ENCODE measurements at places on chromosomes 2 and 18.
A peak's percentile ranks its signal among the peaks of the same experiment; 100 is the strongest.

DNA sequence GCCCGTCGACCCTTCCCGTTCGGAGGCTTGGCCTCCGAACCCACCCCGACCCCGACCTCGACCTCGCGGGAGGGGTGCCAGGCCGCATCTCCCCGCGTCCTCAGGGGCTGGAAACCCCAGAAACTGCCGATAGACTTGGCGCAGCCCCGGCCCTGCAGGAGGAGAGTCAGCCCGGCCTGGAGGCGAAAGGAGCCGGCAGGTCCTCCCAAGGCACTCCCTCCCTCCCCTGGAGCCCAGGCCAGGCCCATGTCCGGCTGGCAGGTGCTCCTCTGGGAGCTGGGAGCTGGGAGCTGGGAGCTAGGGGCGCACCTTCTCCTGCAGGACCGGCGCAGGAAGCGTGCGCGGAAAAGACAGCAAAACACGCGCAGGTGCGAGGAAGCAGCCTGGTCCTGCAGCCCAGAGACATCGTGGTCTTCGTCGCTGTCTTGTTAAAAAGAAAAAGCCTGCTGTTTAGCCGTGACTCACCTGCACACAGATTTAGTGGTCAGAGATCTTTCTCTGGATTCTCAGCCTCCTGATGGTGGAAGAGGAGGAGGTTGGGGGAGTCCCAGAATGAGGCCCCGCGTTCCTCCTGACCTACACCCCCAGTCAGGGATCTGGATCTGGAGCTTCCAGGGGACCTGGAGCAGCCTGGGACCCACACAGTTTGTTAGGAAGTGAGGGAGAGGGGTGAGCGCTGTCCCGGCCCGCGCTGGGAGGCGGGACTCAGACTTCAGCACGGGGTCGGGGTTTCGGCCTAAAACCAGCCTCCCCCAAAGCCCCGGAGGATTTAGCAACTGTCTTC is 660 bp upstream of the MBP start:
- DNase-seq = no peak

DNA sequence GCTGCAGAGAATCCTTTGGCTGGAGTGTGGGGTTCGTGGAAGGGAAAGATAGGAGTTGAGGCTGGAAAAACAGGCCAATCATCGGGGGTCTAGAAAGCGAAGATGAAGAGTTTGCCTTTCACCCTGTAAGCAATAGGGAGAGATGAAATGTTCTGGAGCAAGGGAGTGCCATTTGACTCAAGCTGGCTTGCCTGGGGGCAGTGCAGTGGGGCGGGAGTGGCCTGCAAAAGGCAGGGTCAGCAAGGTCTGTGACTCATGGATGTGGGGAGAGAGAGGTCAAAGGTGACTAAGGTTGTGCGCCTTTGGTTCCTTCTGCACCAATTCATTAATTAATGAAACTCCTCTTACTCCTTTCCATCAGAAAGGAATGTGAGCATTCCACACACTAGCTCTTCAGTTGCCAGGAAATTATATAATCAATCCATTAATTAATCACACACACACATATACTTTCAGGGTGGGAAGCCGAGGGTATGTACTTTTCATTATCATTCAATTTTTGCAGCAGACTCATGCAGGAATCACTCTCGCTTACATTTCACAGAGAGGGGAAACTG is 227.6 kb downstream of the MYCN start:
- no peak for DNase-seq

- no peak for DNase-seq
These were observed 2.4 kb downstream of the CASP8 start for GRCh38 chr2:201262718-201263117.

DNA sequence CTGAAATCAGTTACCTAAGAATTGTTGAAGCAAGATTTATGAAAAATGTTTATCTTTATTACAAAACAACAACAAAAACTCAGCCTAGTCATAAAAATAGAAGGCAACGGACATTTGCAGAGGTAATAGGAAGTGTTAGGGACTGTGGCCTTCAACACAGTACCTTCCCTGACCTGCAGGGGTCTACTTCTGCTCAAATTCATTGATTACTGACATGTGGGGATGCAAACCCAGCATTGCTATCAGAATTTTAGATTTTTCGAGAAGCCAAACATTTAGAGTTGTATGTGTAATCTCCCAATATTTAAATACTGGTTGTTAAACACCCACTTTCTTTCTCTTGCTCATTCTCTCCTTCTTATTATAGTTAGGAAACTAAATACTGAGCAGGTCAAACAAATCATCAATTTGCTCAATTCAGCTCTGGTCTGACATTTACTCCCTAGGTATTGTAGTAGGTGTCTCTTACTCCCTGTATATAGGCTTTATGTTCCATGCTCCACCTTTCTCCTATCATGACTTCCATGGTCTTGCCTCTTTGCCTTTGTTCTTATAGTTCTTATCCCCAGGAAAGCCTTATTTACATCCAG is 198.5 kb downstream of the UBE2E3 start:
- peak; percentile 36 for DNase-seq

- no peak for DNase-seq
These were observed 282.0 kb upstream of the REV1 start for GRCh38 chr2:99771681-99772333.

DNA sequence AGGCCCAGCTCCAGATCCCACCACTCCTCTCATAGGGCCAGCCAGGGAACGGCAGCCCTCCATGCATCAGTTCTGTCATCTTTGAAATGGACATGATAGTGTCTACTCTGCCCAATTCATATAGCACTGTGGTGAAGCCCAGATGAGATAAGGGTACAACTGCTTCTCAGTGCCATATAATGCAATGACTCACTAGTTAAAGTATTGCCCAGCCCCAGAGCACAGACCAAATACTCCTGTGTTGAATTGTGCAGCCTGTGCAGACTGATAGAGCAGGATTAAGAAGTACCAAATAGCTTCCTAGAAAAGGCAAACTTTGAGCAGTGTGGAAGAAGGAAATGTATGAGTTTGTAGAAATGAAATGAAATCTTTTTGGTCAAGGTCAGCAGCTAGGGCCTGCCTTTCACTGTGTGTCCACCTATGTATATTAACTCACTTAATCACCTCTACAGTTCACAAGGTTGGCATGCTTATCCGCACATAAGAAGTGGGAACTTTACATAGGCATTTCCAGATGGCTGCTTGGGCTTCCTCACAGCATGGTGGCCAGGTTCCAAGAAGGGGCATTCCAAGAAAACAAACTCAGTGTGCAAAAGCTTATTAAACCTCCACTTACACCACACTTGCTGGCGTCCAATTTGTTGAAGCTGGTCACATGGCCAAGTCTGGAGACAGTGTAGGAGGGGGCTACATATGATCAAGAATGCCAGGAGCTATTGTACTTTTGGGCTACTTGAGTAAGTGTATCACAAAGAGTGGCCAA is 102.8 kb upstream of the COPS8 start:
- no peak for DNase-seq

DNA sequence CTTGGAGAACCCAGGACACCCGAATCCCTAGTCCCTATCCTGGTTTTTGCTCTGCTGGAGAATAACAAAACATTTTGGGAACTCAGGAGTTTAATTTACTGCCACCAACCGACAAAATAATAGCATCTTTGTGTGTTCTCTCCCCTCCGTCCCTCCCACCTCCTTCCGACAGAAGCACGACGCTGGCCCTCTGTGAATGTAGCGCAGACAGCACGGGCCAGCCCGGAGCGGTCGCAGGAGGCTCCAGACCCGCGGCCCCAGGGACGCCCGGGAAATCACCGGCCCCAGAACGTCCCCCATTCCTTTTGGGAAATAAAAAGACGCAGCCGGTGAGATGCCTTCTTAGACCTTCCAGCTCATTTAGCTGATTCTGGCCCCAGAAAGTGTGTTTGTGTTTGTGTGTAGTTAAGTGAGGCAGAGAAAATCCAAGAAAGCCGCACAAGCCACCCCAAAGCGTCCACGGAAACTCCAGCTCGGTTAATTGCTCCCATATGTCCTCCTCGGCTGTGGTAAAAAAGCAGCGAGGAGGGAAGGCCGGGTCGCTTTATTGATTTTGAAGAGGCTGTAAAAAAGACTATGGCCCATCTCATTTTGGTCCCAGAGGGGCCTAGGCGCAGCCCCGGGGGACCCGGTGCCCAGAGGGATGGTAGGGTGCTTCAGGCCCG is 577 bp upstream of the TANC1 start:
- DNase-seq = no peak

- no peak for DNase-seq
These were observed 4.0 kb downstream of the B4GALT6 start for GRCh38 chr18:31680433-31680811.

DNA sequence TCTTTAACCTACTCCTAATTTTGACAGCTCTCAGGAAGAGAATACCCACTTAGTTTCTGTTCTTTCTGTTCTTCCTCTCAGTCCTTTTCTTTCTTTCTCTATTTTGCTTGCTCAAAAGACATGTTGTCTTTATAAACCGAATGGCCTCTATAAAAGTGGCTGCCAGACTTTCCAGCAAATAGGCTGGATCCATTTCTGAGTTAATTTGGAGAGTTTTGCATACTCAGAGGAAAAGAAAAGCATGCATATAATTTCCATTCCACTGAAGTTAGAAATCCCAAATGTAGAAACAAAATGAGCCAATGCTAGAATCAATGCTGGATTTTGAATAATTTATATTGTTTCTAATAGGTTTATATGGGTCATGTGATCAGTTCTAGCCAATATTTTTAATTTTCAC is 65.9 kb downstream of the FAM124B start:
- DNase-seq = no peak

DNA sequence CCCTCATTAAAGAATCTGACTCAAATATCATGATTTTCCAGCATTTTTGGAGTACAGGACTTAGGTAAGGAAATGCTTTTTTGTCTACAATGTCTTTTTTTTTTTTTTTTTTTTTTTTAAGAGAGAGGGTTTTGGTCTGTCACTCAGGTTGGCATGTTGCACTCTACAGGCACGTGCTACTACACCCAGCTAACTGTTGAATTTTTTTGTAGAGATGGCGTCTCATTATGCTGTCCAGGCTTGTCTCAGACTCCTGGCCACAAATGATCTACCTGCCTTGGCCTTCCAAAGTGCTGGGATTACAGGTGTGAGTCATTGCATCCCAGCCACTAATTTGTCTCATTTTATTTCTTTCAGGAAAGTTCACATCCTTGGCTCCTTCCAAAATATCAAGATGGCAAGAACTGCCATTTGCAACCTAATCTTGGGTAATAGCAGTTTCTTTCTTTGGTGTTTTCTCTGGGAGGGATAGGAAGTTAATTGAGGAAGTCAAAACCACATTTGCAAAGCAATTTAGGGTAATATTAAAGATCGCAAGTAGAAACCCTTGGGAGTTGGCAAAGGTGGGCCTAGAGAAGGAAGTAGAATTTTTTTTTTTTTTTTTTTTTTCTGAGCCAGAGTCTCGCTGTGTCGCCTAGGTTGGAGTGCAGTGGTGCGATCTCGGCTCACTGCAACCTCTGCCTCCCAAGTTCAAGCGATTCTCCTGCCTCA is 15.5 kb downstream of the PNO1 start:
- no peak for DNase-seq

DNA sequence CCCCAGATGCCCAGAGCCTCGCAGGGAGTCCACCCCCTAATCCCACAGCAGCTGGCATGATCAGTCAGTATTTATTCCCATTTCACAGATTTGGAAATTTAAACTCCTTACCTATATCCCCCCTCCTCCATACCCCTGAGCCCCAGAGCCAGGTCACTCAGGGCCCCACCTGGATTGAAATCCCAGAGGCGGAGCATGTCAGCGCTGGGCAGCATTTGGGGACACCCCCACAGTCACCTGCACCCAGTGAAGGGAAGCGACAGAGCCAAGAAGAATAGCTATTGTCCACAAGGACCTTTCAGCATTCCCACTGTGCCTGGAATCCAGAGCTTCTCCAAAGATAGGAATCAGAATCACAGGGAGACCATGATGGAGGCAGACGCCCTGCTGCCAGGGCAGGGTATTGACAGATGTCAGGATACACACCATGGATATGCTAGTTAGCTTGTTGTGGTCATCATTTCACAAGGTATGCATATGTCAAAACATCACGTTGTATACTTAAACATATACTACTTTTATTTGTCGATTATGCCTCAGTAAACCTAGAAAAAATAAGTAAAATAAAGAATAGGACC is 968 bp upstream of the ASTL start:
- DNase-seq = no peak

- DNase-seq = no peak
These were observed 11.0 kb downstream of the CYP1B1 start for GRCh38 chr2:38064801-38065501.

GRCh38 chr2:213121690-213122089 is 29.7 kb downstream of the IKZF2 start:
- no peak for DNase-seq

DNA sequence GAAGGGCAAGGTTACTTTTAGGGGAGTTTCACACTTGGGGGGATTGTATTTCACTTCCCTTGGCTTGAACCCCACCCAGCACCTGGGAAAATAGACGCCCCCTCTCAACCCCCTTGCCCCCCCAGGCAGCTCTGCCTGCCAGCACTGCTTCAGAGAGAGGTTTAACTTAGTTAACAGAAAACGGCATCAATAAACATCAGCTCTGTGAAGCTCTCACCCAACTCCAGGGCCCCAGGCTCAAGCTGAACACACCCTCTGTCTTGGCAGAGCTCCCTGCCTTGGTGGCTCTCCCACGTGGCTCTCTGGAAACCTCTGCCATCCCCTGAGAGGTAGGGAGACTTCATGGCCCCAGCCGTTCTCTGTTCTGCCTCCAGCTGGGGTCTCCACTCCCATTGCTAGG is 244.1 kb downstream of the ACKR3 start:
- DNase-seq = no peak

DNA sequence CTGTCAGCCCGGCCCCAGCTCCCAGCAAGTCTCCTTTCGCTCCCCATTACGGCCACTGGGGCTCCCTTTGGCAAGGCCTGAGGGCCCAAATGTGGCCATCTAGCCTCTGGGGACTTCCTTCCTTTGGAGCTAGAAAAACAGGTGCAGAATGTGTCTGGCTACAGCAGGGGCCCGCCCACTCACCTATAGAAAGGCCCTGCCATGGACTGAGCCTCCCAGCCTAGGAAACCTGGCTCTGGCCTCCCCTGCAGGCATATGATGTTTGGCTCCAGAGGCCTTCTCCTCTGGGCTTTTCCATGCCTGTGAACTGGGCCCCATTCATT is 55.3 kb upstream of the ALPP start:
- no peak for DNase-seq

GRCh38 chr2:143468341-143468888 is 339.2 kb downstream of the ARHGAP15 start:
- DNase-seq = no peak

DNA sequence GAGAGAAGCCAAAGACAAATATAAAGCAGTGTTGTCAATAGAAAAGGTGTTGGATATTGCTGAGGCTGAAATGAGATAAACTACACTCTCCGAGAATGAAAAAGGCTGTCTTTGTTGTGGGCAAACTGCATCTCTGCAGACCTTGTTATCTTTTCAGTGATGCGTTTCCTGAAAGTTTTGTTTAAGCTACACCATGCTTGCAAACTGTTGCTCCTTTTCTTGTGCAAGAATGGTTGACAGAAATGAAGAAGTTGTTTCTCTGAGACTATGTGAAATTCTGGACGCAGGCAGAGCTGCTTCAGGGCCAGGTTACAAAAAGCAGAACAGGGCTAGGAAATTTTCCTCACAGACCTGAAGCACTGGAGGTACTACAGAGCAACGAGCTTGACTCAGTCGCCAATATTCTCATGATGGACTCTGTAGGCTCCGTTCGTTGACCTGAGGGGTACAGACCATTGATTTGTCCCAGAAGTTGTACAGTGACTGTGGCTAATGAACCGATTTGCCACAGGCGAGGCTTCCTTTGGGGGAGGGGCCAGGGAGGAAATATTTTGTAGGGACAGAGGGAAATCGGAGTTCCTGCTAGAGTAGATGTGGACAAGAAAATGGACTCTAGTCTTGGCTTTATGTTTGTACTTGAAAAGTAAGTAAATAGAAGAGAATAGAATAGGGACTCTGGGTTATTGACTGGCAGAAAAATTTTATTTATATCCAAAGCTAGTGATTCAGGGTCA is 3.5 kb upstream of the ATL2 start:
- no peak for DNase-seq

- DNase-seq = no peak
These were observed 9.4 kb upstream of the ARHGAP28 start for GRCh38 chr18:6719910-6720683.
